ENCODE measurements at places on chromosomes 11 and 22.

DNA sequence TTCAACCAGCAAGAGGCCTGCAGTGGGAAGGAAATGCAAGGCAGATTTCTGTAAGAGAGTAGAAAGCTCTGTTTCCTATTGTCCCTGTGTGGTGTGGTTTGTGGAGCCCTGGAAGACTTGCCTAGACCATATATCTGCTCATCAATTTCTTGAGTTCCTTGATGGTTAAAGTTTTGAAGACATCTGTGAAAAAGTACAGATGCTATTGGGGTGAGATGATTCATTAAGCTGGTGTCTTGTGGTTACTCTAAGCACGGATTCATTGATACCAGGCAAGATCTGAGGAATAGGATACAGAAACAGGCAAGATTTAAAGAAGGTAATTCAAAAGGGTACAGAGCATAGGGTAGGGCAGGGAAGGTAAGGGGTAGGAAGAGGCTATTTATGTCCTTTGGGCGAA, 275.8 kb upstream of the SESN3 start:
- DNase-seq: no peak

- peak; percentile 11 for DNase-seq
These were observed 167.6 kb upstream of the MTMR2 start for GRCh38 chr11:96091476-96091875.

GRCh38 chr11:2762451-2762850, 62.7 kb upstream of the KCNQ1OT1 start:
- DNase-seq: no peak

DNA sequence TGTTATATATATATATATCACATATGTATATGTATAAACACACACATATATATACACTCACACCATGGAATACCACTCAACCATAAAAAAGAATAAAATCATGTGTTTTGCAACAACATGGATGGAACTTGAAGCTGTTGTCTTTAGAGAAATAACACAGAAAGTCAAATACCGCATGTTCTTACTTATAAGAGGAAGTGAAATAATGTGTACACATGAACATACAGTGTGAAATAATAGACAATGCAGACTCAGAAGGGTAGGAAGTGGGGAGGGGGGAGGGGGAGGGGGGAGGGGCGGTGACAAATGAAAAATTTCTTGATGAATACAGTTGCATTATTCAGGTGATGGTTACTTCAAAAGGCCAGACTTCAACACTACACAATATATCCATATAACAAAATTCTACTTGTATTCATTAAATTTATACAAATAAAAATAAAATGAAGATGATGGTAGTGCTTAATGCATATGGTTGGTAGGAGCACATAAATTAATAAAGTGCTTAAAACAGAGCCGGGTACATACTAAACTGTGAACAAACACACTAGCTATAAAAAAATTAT, 5.8 kb upstream of the OR5B2 start:
- no peak for DNase-seq

- DNase-seq: no peak
These were observed 45.6 kb downstream of the SMCO4 start for GRCh38 chr11:93497596-93497995.

GRCh38 chr22:37803639-37804351, 3.9 kb upstream of the GCAT start:
- DNase-seq: no peak

GRCh38 chr11:33747979-33748378, 11.8 kb upstream of the CD59 start:
- DNase-seq: no peak

- DNase-seq: peak; percentile 65
These were observed 18.0 kb downstream of the CREB3L1 start for GRCh38 chr11:46295312-46296058.

GRCh38 chr11:128361451-128362020, 225.8 kb downstream of the ETS1 start:
- DNase-seq: no peak

- no peak for DNase-seq
These were observed 64.7 kb downstream of the DHCR7 start for GRCh38 chr11:71383461-71383860.

GRCh38 chr11:129145276-129145675, 46.8 kb downstream of the ARHGAP32 start:
- no peak for DNase-seq

DNA sequence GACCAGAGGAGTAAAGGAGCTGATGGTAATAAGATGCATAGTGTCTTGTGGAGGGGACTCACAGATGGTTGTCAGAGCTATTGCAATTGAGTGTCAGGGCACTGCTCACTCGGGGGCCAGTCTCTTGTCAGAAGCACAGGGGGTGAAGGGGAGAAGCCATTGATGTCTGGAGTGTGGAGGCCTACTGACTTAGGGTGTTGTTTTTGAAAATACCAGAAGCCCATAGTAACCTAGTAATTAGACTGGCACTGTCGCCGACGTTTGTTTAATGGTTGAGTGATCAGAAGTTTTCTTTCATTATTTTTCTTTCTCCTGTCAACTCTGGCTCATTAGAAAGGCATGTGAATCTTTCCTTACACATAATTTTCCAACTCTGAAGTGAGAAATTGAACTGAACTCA, 151.6 kb upstream of the TENM4 start:
- DNase-seq: no peak

GRCh38 chr11:25844811-25845210, 487.1 kb upstream of the ANO3 start:
- no peak for DNase-seq

DNA sequence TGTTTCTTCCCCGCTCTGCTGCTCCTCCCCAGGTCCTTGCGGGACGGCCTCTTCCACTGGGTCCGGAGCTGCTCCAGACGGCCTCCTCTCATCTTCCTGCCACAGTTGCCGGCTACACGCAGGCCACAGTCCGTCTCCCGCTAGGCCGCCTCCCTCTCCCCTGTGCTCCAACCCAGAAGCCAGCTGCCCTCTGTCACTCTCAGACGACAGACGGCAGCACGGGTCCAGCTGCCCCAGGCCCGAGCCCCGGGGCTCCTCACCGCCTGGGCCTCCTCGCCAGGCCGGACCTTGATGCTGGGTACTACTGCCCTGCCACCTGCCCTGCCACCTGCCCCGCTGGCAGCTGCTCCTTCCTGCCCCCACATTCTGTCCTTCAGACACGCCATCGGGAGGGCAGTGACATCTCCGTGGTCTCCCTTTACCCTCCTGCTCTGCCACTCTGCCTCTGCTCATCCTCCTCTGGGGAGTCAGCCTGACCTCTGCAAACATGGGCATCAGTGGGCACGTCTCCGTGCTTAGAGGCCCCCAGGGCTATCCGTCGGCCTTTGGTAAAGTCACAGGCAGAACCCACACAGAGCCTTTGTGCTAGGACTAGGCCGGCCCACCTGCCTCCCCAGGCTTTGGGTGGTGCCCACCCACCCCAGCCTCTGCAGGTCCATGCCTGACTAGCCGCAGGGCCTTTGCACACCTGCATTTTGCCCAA, 43.1 kb upstream of the TH start:
- no peak for DNase-seq

DNA sequence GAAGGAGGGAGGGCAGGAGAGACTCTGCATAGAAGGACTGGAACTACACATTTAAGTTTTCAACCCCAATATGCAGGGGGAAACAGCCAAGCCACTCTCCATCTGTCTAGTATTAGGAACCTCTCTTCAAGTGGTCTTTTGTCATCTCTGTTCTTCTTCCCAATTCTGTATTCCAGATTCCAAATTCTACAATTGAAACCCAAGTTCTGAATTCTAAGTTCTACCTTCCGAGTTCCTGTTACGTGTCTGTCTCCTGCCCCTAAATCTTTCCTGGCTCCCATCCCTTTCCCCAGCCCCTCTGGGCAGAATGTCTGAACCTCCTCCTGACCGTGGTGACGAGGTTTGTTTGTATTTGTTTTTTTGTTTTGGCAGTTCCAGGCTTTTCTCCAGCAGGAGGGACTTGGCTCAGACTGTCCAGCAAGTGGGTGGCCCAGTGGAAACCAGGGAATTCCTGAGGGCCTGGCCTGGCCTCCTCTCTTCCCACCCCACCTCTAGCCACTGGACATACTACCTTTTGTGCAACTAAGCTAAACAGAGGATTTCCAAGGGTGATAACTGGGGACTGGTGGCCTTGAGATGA, 1.6 kb upstream of the THOC5 start:
- no peak for DNase-seq

DNA sequence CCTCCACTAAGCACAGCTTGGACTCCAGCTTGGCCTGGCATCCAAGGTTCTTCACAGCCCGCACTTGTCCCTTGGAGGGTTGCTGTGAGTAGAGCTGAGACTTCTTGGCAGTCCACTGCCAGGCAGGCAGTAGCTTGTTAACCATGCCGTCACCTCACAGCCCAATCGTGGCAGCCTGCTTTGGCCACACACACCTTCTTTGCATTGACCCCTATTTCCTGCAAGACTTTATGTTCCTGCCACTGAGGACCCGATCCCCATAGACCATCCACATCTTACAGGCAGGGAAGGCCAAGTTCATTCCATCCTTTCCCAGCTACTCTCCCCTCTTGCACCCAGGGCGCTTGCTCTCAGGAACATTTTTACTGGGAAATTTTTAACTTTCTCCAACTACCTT, 2.5 kb upstream of the PYGM start:
- DNase-seq: peak; percentile 28

DNA sequence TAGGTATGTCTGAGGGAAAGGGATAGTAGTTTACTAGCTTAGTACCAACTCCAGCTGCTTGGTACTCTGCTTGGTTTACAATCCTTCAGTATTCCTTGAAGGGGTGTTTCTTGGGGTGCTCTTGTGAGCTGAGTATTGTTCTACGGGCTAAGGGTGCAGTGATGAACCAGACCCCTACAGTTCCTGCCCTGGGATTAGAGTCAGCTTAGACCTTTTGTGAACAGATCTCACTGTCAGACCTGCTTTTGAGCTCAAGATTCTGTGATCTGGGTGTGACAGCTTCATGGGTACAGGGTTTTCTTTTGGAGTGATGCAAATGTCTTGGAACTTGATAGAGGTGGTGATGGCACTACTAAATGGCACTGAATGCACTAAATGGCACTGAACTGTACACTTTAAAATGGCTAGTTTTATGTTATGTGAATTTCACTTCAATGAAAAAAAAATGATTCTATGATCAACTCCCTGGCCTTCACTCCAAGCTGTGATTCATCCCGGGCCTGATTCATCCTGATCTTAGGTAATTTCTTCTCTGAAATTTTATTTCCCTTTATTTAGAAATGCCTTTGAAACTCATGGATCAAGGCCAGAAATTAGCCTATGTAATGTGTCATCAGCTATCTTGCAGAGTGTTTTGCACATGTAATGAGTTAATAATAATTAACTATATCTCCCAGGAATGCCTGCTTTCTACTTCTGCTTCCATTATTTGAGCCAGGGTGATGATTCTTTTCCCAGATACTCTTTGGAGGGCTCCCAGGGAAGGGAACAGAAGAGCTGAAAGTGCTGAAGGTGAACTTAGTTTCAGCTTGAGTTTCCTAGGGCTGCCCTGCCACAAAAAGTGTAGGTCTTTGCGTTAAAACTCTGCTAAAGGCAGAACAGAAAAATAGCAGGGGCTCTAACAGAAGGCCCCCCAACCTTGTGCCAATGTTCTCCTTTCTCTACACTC, 87.9 kb downstream of the NCAM1 start:
- no peak for DNase-seq

DNA sequence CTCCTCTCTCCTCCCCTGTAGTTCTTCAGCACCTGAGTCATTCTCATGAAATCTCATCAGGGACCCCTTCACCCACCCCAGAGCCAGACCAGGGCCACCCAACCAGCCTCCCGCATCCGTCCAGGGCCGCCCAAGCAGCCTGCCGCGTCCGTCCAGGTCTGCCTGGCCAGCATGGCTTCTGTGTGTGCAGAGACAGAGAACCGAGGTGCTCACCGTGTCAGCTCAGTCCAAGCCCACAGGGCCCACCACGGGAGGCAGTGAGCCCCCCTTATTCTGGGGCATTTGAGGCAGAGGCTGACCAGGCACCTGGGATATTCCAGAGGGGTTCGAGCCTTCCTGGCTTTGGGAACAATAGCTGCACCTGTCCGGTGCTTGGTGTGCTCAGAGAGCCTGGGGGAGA, 1117.3 kb downstream of the BRD1 start:
- no peak for DNase-seq

- no peak for DNase-seq
These were observed 26.4 kb upstream of the PPFIA1 start for GRCh38 chr11:70243912-70244652.

DNA sequence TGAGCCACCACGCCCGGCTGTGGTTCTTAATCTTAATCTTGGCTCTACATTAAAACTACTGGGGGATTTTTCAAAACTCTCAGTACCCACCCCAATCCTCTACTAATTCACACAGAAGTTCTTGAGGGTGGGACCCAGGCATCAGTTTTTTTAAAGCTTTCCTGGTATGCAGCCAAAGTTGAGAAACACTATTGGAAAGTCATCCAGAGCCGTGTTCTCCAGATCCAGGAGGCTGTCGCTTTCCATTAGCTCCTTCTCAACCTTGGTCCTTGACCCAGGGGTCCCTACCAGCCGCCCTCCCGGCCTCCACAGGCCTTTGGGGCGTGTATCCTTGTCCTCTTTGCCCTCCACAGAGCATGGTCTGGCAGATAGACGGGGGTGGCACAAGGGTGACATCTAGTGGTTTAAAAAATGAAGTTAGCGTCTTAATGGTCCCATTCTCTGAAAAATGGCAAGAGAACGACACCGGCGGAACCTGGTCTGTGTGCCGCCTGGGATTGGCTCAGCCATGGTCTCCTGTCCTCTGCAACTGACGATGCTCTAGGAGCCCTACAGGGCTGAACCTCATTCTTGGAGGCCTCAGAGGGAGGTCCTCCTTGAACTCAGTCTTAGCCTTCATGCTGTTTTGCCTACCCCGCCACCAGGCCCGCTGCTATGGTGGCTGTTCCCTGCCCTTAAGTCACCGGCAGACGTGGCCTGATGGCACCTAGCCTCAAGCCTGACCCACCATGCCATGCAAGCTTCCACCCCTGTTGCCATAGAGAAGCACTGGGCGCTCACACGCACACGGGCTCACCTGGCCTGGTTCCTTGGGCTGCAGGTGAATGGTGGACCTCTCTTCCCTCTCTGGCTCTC, 152.0 kb upstream of the SYN3 start:
- DNase-seq: peak; percentile 71

- no peak for DNase-seq
These were observed 743.5 kb downstream of the BRD1 start for GRCh38 chr22:49084206-49084605.

DNA sequence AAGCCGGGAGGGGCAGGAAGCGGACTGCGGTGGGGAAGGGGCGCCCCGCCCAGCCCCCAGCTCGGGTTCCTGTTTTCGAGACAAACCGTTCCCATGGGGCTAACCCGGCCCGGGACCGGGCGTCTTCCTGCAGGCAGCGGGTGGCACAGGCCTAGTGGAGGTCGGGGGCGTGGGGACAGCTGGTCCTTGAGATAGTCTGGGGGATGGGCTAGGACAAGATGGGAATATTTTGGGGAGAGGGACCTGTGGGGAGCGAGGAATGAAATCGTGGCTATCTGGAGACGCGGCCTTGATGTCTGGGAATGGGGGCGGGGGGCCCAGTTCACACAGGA, 1.2 kb upstream of the RASGRP2 start:
- peak; percentile 90 for DNase-seq

- DNase-seq: no peak
These were observed 43.3 kb upstream of the PAK1 start for GRCh38 chr11:77517226-77517625.

GRCh38 chr11:35785287-35786167, 123.0 kb downstream of the TRIM44 start:
- DNase-seq: no peak
